Left kidney (tissue), 8 donors: ENCODE measurements at places on chromosomes 12 and 14. TPM values are rescaled to one million over a fixed set of nuclear protein-coding genes. Genes with fewer than 3 reads are reported as not detected.

ATF7 gene
- 52.4 TPM for polyA plus RNA-seq

DNA sequence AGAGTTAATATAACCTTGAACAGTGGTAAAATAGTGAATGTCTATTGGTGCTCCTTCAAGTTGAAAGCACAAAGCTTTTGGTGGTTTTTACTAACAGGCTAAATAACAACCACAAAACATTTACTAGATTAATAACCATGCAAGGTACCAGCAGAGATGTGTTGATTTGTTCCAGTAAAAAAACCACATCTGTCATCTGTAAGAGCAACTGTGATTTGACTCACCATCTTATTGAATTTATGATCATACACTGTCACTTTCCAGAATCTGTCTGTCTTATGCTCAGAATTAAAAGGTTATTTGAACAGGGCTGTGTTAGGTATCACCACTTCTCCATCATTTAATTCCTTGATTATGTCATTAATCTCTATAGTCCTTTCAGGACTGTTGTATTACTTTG is 107.0 kb upstream of the PTHLH start:
- DNase-seq = no peak

DNA sequence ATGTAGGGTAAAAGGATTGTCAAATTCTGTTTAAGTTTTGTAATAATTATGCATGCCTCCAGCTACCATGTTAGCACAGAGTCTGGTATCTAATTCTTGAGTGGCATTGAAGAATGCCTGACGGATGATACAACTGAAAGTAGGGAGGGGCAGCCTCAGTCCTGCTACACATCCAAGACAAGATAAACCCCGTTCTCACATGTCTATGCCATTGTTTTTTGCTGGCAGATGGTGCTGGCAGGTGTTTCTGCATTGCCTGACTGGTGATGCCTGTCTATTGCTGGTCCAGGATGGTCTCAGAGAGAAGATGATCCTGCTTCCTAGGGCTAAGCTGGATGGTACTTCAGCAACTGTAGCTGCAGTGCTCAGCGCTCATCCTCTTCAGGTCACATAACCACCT is 245.8 kb upstream of the NAV3 start:
- DNase-seq = no peak

GRCh38 chr12:67370979-67371378 is 101.8 kb downstream of the CAND1 start:
- DNase-seq = no peak

DNA sequence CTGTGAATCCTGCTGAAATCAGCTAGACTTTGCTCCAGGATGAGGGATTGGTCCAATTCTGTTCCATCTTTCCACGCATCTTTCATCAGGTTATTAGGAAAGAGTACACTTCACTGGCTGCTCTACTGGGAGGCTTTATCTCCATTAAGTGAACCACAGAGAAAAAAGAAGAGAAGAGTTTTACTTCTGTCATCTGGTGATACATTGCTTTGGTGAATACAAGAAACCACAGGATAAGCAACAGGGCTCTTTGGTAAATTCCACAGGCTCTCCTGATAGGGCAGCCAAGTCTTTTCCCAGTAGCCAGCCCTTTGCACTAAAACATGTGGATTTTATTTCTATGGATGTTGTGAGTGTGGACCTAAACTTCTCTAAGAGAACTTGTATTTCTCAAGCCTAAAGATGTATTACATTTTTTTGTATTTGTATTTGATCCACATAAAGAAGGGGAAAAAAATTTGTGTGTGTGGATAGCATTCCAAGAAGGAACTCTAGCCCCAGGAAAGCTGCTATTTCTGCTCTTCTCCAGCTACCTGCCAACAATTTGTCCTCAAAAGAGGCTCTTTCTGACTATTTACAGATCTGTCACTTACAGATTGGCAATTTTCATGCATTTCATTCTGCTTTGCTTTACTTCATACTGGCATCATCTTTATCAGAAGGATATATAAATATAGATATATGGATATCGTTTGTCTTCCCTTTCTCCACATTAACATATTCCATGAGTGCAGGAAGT is 1117.6 kb upstream of the TMEM132C start:
- no peak for DNase-seq

- no peak for DNase-seq
Measured at GRCh38 chr14:72512281-72512680, 381.6 kb downstream of the DPF3 start.

- DNase-seq = no peak
Measured at GRCh38 chr14:97687944-97688630, 890.9 kb downstream of the VRK1 start.
